ENCODE measurements at places on chromosomes 1 and 21.

DNA sequence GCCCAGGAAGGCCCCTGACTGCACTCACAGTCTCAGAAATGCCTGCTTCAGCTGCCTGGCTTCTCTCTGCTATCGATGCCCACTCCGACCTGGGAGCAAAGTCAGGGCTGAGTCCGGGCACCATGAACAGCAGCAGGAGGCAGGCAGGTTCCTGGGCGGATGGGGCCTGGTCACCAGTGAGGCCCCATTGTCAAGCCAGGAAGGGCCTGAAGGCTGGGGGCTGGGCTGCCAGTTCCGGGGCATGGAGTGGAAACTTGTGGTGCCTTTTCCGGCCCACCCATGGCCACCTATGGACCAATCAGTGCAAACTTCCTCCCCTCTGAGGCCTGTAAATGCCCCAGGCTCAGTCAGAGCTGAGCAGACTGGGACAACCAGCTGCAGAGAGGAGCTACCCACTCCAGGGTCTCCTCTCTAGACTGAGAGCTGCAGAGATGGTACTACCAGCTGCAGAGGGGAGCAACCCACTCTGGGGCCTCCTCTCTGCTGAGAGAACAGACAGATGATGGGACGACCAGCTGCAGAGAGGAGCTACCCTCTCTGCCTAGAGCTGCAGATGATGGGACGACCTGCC, 286.5 kb downstream of the SMYD3 start:
- no peak for DNase-seq

DNA sequence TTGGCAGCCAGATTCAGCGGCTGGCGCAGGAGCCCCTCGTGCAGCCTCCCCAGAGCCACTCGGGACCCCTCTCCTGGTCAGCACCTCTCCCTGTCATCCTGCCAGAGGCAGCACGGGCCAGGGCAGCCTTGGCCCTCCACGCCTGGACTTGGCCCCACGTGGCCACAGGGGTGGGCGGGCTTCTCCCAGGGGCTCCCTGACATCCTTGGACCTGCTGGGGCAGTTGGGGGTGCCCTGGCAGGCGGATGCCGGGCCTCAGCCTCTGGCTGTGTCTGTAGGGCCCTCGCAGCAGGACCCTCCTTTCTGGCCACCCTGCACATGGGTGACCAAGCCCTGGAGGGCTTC, 60.2 kb downstream of the MORN1 start:
- DNase-seq: no peak

DNA sequence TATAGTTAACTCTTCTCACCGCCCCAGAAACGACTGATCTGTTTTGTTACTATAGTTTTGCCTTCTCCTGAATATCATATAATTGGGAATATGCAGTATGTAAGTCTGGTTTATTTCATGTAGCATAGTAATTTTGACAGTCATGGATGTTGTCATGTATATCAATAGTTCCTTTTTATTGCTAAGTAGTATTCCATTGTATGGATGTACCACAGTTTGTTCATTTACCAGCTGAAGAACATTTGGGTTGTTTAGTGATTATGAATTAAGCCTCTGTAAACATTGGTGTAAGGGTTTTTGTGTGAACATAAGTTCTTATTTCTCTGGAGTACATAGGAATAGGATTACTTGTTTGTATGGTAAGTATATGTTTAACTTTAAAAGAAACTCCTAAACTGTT, 55.5 kb downstream of the ACTL8 start:
- no peak for DNase-seq

GRCh38 chr1:36913484-36914060, 120.7 kb downstream of the GRIK3 start:
- peak; percentile 88 for DNase-seq

DNA sequence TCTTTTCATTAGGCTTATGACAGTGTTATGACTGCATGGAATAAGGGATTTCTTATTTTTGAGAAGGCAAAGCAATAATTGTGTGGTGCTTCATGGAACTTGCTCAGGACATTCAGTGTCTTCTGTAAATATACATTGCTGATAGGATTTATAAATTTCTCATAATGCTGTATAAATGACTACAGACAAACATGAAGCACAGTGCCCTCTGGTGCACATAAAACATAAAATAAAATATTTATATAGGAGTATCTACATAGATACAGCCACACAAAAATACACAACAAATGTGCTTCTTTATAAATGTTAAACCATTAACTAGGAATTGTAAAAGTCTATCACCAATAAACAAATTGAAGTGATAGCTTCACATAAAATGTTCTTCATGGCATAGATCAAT, 24.1 kb downstream of the BRINP3 start:
- DNase-seq: no peak
